ENCODE measurements at places on chromosomes 3 and 15. TPM values are rescaled to one million over a fixed set of nuclear protein-coding genes. Genes with fewer than 3 reads are reported as not detected.

Gene ZMYND10
- 3.8 TPM for total RNA-seq

Gene ALG1L2
- not detected for total RNA-seq

Gene SLC15A2
- 2.2 TPM for total RNA-seq

Gene FGF7
- 0.11 TPM for total RNA-seq

Gene DHFR2
- 1.5 TPM for total RNA-seq

Gene CPNE9
- total RNA-seq, result 1.2 TPM

Gene CFAP20DC
- not detected for total RNA-seq

Gene GASK1A
- total RNA-seq, result not detected

DNA sequence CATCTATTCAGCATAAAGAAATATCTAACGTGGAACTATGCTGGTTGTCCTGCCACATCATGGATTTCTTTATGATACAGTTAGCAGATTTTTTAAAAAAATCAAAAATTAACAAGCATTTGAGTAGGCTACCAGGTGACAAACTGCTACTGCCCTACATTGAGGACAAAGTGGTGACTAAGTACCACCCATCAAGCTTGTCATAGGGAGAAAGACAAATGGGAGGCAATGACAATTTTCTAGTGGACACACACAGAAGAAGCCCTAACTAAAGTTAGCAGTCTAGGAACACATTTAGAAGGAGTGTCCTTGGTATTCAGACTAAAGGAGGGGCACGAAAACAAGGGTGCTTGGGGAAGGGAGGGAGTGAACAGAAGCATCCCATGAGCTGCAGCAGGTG is 131.2 kb downstream of the TBL1XR1 start:
- no peak overlapping the region for H3K4me3 ChIP-seq
- no peak overlapping the region for H3K27ac ChIP-seq
- no peaks in the 10 kb centered on the region for H3K27me3 ChIP-seq
- DNase-seq, result no peak

DNA sequence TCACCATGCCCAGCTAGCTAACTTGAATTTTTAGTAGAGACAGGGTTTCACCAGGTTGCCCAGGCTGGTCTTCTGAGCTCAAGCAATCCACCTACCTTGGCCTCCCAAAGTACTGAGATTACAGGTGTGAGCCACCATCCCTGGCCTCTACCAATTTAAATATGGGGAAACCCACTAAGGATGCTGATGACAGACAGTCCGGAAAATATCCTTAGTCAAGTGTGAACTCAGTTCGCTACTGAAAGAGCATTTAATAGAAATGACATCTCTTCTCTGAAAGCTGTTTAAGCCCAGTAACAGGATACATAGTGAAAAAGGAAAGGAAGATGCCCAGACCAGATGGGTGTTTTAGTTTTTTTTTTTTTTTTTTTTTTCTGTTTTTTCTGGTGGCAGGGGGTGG is 7.7 kb upstream of the GRAMD2A start:
- no peak for DNase-seq
- H3K4me1 ChIP-seq, result no peaks in the 10 kb centered on the region
- H3K36me3 ChIP-seq, result peaks cover 98% of the 10 kb centered on the region
- H3K27ac ChIP-seq, result no peak overlapping the region
- H3K4me3 ChIP-seq, result no peak overlapping the region
- H3K27me3 ChIP-seq, result no peaks in the 10 kb centered on the region

DNA sequence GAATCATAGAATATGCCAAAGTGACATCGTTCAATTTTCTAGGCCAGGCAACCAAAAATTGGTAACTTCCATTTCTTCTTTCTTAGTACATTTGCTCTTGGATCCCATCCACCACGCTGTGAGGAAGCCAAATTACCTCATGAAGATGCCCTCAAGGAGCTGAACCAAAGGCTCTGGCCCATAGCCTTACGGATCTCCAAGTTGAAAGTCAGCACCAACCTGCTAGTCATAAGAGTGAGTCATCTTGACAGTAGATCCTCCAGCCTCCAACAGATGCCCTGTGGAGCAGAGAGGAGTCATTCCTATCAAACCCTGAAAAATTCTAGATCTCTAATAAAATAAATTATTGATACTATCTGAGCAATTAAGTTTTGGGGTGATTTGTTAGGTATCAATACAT is 322.5 kb upstream of the COL8A1 start:
- no peaks in the 10 kb centered on the region for H3K36me3 ChIP-seq
- no peaks in the 10 kb centered on the region for H3K4me1 ChIP-seq
- DNase-seq, result no peak
- H3K27me3 ChIP-seq, result no peaks in the 10 kb centered on the region

DNA sequence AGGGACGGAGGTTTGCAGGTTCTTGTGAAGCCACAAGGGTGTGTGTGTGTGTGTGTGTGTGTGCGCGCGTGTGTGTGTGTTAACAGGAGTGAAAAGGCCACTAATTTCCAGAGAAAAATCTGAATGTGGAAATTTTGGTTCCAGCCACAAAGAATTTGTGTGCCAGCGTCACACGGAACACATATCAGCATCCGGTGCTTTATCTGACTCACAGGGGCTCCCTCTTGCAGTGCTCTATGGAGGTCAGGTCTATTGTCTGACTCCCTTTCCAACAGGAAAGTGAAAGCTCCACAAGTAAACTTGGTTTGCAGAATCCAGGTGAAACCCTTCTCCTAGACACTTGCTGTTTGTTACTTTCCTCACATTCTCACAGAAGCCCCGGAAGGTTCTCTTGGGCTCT is 6.2 kb downstream of the CLDN11 start:
- no peaks in the 10 kb centered on the region for H3K4me1 ChIP-seq
- no peaks in the 10 kb centered on the region for H3K27me3 ChIP-seq
- H3K36me3 ChIP-seq, result no peaks in the 10 kb centered on the region
- H3K27ac ChIP-seq, result no peak overlapping the region

GRCh38 chr3:174376346-174376745 is 482.8 kb upstream of the NAALADL2 start:
- no peaks in the 10 kb centered on the region for H3K4me1 ChIP-seq
- no peak overlapping the region for H3K27ac ChIP-seq
- no peak for DNase-seq
- H3K27me3 ChIP-seq, result no peaks in the 10 kb centered on the region
- H3K4me3 ChIP-seq, result no peak overlapping the region

DNA sequence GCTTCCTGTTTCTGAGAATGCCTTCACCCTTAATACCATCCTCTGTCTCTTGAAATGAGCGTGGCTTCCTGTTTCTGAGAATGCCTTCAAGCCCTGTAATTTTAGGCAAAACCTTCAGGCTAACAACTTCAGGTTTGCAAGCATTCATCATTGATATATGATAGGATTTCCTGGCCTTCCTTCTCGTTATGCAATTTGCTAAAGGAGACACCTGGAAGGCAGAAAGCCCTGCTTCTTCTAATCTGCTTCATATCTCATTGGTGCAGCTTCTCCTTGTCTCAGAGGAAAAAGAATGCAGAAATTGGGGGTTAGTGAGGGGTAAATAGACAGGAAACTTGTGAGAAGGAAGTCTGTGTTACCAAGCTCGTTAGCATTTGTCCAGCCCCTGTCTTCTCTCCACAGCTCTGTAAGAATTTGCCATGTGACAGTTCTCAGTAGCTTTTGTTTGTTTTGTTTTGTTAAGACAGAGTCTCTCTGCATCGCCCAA is 7.3 kb downstream of the ARL6IP5 start:
- peak overlapping the region; percentile 40 for H3K4me3 ChIP-seq

GRCh38 chr15:20341901-20342600 is 199.5 kb downstream of the GOLGA6L6 start:
- no peaks in the 10 kb centered on the region for H3K36me3 ChIP-seq
- H3K27me3 ChIP-seq, result no peaks in the 10 kb centered on the region

GRCh38 chr15:27686369-27686768 is 412.7 kb downstream of the OCA2 start:
- H3K4me3 ChIP-seq, result no peak overlapping the region
- H3K27me3 ChIP-seq, result no peaks in the 10 kb centered on the region
- H3K36me3 ChIP-seq, result no peaks in the 10 kb centered on the region
- no peaks in the 10 kb centered on the region for H3K4me1 ChIP-seq
- no peak for DNase-seq

Data from naive thymus-derived CD4-positive, alpha-beta T cell (primary cell).